IMR-90 (cell line): ENCODE measurements at places on chromosomes 3 and 15. TPM values are rescaled to one million over a fixed set of nuclear protein-coding genes. Genes with fewer than 3 reads are reported as not detected.

Gene CHP1
- total RNA-seq, result 94.2 and 96.1 TPM in 2 replicates

Gene NUDT16
- total RNA-seq, result 7.8 and 10.4 TPM in 2 replicates

Gene NISCH
- 34.2 and 36.9 TPM in 2 replicates for total RNA-seq

Gene LRRC15
- total RNA-seq, result 2.5 and 3.3 TPM in 2 replicates

GRCh38 chr3:127152684-127153505 lies 40.0 kb upstream of the PRR23E start:
- DNase-seq, result no peak

GRCh38 chr15:94592495-94592894 lies 361.1 kb downstream of the MCTP2 start:
- no peak for DNase-seq
